ENCODE measurements at places on chromosomes 1 and 21.

DNA sequence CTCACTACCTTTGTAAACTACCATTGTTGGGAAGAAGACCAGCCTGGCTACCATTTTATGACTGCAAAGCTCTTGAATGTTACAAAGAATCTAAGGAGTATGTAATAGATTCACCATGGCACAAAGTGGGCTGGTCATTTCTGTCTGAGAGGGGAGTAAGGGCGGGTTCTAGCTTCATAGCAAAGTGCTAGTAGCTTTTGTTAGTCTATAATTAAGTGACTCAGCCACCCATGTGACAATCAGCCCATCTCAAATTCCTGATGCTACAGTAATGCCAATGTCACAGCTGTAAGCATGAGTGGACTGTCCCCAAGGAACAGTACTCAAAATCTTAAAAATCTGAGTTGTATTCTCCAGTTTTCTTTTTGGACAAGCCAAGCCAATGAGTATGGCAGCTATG lies 15.4 kb upstream of the OTUD3 start:
- DNase-seq: no peak

DNA sequence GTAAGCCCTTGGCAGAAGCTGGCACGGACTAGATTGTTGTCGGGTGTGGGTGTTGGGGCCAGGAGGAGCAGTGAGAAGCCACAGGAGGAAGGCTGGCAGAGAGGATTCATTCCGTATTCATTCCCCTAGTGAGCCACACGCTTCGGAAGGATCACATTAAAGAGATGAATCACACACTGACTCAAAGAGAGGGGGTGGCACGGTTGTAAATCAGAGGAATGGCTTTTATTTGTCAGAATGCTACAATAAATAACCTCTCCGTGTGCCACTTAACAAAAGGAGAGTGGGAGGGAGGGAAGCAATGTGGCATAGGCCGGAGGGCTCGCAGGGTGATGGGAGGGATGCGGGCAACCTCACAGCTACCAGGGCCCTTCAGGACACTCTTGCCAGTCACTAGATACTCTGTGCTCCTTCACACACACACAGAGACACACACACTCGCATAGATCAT lies 135.5 kb downstream of the HIVEP3 start:
- no peak for DNase-seq

DNA sequence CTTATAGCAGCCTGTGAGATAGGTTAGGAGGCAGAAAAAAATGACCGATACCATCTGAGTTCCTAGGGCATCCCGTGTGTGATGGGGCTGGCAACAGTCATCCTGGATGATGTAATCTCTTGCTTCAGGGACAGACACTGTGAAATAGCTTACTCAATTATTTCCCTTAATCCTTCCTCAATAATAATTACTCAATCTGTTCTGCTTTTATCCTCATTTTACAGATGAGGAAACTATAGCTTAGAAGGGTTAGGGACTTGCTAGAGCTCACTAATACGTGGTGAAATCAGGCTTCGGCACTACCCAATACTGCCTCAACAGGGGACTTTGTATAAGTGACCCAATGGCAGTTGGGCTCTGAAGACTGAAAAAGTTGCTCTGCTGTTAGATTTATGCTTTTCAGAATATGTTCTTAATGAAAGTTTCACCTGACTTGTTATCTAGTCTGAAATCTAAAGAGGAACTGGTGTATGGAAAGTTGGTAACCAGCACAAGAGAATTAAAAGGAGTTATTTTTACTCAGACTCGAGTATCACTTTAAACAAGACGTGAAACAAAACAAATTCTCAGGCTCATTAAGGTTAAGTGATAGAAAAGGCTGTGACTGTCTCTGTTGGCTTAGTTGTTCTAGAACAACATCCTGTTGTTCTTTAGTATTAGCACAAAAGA lies 14.4 kb downstream of the CD55 start:
- DNase-seq: no peak

DNA sequence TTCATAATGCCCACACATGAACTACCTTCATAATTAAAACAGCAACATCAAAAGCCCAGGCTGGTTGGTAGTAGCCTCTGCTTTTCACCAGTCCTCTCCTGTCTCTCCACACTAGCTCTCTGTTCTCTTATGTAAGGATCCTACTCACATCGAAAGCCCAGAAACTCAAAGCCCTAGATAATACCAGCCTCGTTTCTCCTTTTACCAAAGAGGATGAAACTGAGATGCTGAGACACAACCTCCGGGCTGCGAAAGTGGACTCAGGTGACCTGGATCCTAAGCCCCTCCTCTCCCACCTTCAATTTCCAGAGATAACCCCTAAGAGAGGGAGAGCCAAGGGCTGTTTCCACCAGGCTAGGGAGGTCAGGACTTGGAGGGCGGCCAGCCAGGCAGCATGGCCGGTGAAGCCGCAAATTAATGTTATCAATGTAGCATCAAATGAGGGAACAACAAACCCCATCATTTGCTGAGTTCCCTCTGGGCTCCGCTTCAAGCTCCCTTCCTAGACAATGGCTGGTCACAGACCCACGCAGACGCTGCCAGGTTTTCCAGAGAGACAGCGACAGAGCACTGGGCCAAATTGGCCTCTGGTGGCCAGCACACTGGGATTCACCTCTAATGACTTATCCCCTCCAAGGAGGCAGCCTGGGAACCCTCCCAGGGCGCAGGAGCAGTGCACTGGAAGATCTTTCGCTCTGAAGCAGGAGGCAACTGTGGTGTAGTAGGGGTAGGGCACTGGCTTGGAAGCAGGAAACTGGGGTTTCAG lies 20.7 kb upstream of the STMN1 start:
- DNase-seq: no peak

DNA sequence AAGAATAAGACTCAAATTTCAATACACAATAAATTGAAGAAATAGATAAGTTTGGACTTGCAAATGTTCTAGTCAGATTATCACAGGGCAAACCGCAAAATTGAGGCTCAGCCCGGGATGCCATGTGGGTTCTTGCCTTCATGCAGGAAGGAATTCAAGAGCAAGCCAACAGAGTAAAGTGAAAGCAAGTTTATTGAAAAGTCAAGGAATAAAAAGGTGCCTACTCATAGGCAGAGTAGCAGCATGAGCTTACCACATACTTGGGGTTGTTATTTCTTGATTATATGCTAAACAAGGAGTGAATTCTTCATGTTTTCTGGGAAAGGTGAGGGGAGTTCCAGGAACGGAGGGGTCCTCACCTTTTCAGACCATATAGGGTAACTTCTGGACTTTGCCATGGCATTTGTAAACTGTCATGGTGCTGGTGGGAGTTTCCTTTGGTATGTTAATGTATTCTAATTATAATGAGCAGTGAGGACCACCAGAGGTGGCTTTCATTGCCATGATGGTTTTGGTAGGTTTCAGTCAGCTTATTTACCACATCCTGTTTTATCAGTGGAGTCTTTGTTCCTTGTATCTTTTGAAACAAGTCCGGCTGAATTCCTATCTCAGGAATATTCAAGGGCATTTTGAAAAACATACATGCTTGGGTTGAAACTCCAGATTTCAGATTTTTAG lies 2.0 kb upstream of the OR2AK2 start:
- no peak for DNase-seq

- no peak for DNase-seq
These were observed 114.9 kb upstream of the SLC45A1 start for GRCh38 chr1:8203056-8203455.

DNA sequence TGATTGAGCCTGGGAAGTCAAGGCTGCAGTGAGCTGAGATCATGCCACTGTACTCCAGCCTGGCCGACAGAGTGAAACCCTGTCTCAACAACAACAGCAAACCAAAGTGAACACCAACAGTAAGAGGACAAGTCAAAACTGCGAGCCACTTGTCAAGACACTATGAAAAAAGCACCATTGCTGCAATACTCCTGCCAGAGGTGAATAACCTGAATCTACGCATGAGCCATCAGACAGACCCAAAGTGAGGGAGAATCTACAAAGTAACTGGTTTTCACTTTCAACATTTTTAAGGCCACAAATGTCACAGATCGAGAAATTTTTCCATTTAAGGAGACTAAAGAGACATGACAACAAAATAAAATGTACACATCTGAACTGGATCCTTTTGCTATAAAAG lies 21.9 kb downstream of the SYNJ1 start:
- no peak for DNase-seq

GRCh38 chr1:27656157-27656893 lies 15.7 kb downstream of the IFI6 start:
- no peak for DNase-seq

GRCh38 chr1:59755069-59755685 lies 59.6 kb upstream of the HOOK1 start:
- DNase-seq: no peak

DNA sequence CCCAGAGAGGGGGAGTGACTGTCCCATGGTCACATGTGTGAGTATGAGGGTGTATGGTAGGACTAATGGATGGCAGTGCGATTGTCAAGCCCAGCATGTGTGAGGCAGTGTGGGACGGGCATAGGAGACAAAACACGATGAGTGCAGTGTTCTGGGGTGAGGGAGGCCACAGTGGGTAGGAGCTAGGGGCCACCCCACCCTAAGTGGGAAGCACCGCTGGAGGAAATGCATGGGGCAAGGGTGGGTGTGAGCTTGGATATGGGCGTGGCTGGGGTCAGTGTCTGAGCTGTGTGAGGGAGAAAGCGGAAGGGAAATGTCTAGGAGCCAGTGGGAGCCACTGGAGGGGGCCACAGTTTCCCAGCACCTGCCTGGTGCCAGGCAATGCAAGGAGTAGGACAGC lies 56.5 kb downstream of the FOXO6 start:
- DNase-seq: no peak

DNA sequence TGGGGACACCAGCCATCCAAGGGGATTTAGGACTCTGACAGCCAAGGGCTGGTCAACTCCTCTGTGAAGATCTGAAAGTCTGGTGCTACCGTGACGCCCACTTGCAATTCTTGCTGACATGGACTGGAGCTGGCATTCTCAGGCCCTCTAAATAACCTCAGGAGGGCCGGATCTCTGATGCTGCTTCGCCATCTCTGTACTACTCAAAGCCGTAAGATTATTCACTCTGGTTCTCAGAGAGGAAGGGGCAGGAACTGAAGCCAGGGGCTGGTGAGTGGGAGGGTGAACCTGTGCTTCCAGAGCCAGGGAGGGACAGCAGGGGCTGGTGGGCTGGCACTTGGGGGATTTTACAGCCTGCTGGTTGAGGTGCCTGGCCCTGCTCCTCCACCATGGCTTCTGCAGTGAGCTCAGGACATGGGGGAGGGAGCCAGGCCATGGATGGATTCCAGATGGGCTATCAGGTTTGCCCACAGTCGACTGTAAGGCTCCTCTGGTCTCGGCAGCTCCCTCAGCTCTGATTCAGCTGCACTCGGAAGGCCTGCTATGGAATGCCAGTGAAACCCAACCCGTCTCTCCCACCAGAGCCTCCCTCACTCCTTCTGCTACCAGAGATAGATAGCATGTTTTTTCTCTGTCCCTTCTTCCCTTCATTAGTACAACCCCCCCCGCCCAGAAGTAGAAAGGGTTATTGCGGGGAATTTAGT lies 84.5 kb downstream of the PLXNA2 start:
- no peak for DNase-seq

DNA sequence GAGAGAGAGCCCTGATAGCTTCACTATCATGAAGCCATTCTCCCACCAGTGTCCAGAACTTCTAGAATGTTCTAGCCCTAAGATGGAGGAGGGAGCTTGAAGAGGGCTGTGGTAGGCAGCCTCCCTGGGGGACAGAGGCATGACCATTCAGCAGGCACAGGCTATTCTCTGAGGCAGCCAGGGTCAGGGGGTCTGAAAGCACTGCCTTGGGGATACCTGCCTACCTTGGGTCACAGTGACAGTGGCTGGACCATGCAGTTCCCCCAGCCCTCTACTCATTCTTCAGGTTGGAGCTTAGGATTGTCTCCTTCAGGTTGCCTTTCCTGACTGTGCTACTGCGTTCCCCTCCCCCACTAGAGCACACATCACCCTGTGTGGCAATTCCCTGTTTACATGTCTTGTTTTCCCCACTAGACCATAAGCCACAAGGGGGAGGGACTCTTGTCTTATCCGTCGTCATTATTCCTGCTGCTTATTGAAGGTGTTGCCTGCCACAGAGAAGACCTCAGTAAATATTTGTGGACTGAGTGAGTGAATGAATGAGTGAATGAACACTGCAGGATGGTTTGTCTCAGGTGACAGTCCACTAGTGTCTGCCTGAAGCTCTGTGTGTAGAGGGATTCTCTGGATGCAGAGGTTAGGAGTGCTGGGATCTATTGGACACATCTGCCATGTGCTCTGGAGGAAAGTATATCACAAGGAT lies 5.2 kb downstream of the ZDHHC18 start:
- no peak for DNase-seq

GRCh38 chr1:154999571-155000410 lies 2.8 kb upstream of the ZBTB7B start:
- no peak for DNase-seq

DNA sequence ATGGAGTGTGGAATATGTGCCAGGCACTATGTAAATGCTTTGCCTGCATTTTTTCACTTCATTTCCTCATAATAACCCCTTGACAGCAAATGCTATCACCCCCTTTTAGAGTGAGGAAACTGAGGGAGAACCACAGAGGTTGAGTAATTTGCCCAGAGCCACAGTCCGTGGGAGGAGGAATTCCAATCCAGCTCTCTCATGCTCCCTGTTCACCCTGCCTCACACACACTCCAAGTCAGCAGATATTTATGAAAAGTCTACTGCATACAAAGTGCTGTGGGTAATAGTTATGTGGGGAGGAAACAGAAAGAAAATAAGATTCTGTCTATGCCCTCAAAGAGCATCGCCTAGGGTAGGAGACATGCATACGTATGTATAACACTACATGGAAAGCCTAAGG lies 30.9 kb upstream of the RBM15 start:
- DNase-seq: no peak

- DNase-seq: no peak
These were observed 93.9 kb downstream of the NR5A2 start for GRCh38 chr1:200121421-200121820.

GRCh38 chr1:178964469-178965330 lies 61.0 kb upstream of the FAM20B start:
- no peak for DNase-seq

DNA sequence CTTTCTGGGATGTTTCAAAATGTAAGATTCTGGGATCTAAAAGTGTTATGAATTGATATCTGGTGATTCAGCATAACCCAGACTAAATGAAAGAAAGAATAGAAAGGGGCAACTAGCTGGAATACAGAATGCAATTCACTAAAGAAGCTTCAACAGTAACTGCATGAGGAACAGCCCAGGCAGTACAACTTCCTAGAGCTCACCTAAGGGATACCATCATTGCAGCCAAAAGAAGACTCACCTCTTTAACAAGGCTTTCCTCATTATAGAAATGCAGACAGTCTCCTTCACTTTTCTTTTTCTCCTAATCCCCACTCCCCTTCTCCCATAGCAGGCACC lies 6.3 kb downstream of the RGS5 start:
- no peak for DNase-seq

GRCh38 chr1:9621032-9621431 lies 30.5 kb upstream of the PIK3CD start:
- no peak for DNase-seq
